ENCODE measurements at places on chromosomes 5 and 9.

- peak; percentile 17 for DNase-seq
Observed at GRCh38 chr5:76714751-76715485, 1.0 kb upstream of the F2R start.

DNA sequence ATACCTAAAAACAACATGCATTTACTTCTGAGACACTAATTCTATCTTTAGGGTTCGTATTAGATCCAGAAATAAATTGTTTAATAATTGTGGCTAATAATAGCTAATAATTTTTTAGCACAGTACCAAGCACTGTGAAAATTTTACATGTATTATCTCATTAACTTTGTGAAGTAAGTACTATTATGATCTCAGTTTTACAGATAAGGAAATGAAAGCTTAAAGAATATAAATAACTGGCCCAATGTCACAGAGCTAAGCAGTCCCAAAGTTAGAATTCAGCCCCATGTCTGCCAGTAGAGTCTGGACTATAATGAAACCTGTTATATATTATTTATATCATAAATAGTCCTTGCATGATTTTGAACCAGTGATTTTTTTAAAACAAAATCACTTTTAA, 163.3 kb downstream of the NIPBL start:
- DNase-seq, result no peak

GRCh38 chr5:16932401-16932800, 3.7 kb downstream of the MYO10 start:
- DNase-seq, result no peak

GRCh38 chr5:91142819-91143218, 240.3 kb downstream of the ARRDC3 start:
- DNase-seq, result no peak

- peak; percentile 52 for DNase-seq
Observed at GRCh38 chr5:180860273-180860886, 696 bp downstream of the ZFP62 start.

- peak; percentile 12 for DNase-seq
Observed at GRCh38 chr9:107208121-107208520, 75.0 kb upstream of the RAD23B start.

DNA sequence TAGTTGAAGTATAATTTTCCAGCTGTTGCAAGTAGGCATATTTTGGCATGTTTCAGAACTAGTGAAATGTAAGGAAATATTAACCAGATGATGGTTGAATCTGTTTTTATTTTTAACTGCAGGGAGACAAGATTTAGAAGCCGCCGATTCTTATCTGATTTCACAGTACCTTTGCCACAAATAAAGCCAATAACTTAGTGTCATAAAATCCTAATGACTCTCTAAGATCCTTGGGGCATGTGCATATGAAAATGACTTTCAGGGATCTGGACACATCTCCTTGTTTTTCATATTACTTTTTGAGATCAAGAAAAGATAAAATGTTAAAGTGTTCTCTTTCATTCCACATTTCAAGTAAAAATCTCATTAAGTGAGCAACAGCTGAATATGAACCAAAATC, 125.8 kb upstream of the CNTLN start:
- DNase-seq, result no peak

DNA sequence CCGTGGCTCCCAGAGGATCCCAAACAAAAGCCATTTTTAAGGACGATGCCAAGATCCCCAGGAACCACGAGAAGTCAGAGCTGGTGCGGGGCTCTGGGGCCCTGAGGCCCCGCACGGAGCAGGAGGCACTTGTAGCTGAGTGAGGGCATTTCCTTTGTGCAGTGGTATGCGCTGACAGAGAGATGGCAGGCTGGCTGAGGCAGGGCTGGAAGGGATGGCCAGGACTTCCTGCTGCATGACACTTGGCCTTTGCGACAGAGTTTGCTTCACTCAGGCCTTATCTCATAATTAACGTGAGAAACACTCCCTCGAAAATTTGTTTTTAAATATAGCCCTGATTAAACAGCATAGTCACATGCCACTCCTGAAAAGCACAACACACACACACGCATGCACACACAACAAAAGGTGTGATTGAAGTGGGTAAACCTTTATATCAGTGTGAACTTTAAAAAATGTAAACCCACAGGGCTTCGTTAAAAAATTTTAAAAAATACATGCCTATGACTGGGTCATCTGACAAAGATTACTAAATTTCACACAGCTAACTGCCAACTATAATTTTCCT, 536.6 kb downstream of the PDE4D start:
- DNase-seq, result no peak

GRCh38 chr5:76404223-76405211, 1.4 kb downstream of the IQGAP2 start:
- no peak for DNase-seq

- DNase-seq, result no peak
Observed at GRCh38 chr9:96109680-96110351, 192.2 kb downstream of the HSD17B3 start.

DNA sequence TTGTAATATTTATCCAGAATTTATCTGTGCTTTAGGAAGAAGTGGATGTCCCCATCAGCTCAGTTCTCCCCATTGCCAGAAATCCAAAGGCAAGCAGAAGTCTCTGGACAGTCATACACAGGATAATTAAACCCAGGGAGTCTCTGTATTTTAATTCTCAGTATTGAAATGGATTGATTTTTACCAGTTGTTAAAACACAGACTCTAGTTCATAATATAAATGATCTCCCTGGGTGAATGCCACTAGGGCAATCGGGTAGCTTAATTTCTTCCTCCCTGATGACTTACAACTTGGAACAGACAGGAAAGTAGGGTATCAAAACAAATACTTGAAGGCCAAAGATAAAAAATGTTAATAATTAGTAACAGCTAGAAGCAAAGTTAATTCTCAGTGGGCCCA, 66.5 kb upstream of the DAP start:
- DNase-seq, result no peak

- no peak for DNase-seq
Observed at GRCh38 chr5:99305045-99305580, 376.3 kb upstream of the CHD1 start.

DNA sequence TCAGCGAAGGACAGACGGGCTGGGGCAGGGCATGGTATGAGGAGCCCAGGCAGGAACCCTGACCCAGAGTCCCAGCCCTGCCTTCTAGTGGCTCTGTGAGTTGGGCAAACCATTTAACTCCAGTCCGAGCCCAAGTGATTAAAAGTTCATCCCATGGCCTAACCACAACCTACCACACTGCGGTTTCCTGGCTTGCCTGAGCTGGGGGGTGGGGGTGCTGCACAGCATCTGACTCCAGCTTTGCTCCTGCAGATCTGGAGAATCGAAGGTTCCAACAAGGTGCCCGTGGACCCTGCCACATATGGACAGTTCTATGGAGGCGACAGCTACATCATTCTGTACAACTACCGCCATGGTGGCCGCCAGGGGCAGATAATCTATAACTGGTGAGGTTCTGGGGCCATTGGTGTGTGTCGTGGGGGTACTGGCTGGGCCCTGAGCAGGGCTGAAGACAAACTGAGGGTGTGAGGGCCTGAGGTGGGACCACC, 49.0 kb downstream of the STOM start:
- DNase-seq, result no peak

DNA sequence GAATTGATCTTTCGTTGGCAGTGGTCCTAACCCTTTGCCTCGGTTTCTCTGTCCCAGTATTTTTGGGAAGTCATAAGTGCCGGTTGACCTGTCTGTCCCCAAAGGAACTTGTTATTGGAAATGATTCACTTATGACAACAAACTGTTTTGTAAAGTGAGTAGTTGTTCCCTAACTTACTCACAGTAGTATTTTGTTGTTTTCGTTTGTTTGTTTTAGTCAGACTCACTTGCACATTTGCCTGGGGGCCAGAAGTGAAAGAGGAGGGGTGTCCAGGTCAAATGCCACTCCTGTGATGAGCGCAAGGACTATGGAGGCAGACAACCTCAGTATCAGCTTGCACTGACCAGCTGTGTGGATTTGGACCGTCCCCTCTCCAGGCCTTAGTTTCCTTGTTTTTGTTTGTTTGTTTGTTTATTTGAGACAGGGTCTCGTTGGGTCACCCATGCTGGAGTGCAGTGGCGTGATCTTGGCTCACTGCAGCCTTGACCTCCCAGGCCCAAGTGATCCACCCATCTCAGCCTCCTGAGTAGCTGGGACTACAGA, 47.3 kb downstream of the ANKRD55 start:
- no peak for DNase-seq

DNA sequence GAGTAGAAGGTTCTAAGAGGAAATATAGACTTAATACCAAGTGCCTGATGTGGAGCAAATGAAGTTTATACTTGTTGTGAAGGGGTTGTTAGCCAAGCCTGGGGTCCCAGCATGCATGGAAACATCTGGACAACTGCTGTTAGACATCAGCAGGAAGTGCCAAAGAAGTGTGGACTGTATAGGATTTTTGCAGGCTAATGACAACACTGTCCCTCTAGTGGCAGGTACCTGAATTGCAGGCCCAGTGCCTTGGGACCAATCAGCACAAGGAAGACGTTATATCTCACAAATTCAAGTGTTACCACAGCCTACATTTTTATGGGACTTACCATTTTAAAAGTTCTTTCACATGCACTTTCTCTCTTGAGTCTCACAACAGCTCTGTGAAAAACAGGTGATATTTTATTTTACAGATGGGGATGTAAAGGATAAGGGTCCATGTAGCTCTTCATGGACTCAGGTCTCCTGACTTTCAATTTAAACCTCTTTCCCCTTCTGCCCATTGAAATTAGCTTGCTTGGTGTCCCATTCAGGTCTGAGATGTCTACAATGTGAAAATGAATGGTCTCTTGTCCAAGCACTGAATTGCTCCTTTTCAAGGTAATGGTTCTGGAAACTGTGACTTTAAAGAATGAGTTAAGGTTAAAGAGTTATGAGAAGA, 89.0 kb upstream of the MAP1B start:
- peak; percentile 50 for DNase-seq

- no peak for DNase-seq
Observed at GRCh38 chr9:83669067-83669466, 38.7 kb downstream of the UBQLN1 start.

- no peak for DNase-seq
Observed at GRCh38 chr9:93974151-93974550, 19.0 kb upstream of the BARX1 start.

DNA sequence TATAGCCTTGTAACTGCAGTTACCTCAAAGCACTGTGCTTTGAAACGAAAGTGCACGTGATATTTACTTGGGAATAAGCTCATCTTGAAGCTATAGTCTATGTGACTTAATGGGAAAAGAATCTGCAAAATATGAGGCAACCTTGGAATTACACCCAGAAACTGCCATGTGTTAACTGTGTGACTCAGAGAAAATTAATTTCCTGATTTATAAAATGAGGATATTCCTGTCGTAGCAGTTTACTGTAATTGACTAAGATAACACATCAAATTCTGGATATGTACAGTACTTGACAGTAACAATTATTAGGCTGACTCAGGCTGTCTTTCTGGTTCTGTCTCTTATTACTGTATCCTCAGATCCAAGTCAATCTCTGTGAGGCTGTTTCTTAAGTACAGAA, 1079.9 kb upstream of the ACO1 start:
- peak; percentile 33 for DNase-seq

DNA sequence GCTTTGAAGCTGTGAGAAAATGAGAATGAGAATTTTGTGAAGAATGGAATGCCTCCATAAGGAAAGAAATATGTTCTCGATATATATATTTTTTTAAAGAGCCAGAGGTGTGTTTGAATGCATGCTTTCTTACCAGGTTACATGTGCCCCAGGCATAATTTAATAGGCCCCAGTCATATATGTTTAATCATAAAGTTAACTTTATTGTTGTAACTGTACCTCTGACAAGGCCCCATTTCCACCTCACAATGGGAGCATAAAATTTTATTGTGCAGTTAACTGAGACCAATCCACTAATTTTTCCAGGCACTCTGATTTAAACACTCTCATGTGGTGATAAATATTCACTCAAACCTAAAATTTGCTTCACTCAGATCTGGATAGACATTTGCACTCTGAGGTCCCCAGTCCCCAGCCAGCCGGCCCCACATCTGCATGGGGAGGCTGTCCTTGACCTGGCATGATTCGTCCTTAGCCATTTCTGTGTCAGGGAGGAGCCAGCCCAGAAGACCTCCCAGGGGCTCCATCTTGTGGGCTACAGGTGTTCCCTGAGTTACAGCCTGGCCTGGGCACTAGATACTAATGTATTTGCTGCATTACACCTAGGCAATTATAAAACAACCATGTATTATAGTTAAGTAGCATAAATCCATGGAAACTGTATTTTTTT, 245.8 kb downstream of the MTRR start:
- no peak for DNase-seq

DNA sequence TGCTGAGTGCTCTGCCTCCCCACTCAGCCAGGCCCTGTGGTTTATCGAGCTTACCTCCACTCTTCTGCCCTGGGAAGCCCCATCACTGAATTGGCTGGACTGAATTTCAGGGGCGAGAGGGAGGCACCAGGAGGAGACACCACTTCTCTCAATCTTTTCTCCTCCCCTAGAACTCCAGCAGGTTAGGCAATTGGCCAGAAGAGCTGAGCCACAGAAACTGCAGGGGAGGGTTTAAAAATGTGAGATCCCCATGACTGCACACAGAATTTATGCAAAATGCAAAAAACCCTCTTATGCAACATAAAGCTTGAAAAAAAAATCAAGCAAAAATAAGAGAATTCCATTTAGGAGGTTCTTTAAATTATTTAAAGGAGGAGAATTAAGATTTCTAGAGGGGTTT, 29.9 kb downstream of the TUT7 start:
- DNase-seq, result peak; percentile 65

DNA sequence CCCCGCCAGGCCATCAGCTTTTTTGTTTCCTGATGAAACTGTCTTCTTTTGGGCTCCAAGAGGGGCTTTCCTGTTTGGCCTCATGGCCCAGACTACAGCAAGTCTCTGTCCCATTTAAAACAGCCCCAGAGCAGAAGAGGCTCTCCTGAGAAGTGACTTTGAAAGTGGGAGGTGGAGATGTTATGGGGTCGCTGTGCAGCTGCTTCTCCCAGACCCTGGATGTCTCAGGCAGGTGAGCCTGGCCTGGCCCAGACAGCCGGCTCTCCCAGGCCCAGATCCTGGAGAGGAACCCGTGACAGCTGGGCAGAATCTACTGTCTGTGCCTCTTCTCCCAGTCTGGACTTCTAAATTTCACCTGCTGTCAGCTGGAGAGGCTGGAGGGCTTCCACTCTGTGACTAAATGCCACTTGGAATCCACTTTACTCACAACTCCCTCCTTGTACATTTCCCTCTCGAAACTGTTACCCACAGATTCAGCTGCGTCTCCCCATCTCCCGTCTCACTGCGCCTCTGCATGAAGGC, 20.6 kb downstream of the FAM78A start:
- no peak for DNase-seq

GRCh38 chr9:98519641-98520040, 189.1 kb downstream of the GABBR2 start:
- no peak for DNase-seq

DNA sequence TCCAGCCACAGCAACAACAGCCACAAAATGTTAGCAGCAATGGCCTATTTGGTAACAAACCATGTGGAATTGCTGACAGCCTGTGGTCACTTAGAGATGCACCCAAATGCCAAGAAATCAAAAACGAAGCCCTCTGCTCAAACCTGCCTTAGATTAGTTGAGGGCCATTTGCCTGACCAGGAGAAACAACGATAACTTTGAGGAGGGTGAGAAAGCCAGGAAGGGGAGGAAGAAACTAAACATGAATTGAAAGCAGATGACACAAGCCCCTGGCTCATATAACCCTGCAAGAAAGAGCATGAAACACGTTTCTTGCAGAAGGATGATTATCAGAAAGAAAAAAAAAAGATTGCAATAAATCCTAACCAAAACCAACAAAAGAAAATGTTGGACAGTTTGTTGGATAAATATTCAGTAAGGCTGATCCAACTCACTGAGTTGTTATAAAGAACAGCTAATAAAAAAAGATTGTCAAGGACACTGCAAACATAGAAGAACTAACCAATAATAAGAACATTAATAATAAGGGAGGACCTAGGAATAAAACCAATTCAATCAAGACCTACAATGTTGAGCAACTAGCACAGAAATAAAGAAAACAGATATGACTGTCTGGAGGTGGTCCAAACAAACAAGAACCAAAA, 140.5 kb upstream of the SLC30A5 start:
- no peak for DNase-seq

Data from GM03348 (cell line).